Pancreas (tissue), 10 donors: ENCODE measurements at places on chromosomes 5 and 9. TPM values are rescaled to one million over a fixed set of nuclear protein-coding genes. Genes with fewer than 3 reads are reported as not detected.

The PCDHB12 gene
- total RNA-seq = 1.4 TPM

The PAXX gene
- total RNA-seq = 20.2 TPM

DNA sequence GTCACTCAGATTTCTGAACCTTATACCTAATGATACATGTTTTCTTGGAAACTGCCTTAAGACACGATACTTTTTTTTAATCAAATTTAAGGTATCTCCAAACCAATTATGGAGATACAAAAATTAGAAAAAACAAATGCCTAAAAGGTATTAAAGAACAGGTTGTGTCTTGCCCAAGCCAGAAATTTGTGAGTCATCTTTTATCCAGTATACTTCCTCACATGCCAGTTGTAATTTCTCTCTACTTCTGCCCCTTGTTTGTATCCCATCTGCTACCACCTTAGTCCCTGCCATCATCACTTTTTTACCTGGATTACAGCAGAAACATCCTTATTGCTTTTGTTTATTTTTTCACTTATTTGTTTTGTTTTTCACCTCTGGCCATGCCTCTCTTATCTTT lies 571.2 kb upstream of the DAB2 start:
- H3K36me3 ChIP-seq = no peaks in the 10 kb centered on the region
- no peaks in the 10 kb centered on the region for H3K4me1 ChIP-seq
- H3K4me3 ChIP-seq = no peak overlapping the region
- H3K27ac ChIP-seq = no peak overlapping the region
- no peak for DNase-seq

- H3K4me3 ChIP-seq = no peak overlapping the region
- DNase-seq = no peak
- H3K27me3 ChIP-seq = no peaks in the 10 kb centered on the region
- no peaks in the 10 kb centered on the region for H3K4me1 ChIP-seq
These were observed 94.2 kb downstream of the AGTPBP1 start for GRCh38 chr9:85647571-85647970.

- no peak for DNase-seq
- no peaks in the 10 kb centered on the region for H3K36me3 ChIP-seq
- H3K4me3 ChIP-seq = no peak overlapping the region
- peak overlapping the region; percentile 8 for H3K27ac ChIP-seq
- H3K27me3 ChIP-seq = no peaks in the 10 kb centered on the region
These were observed 34.1 kb downstream of the COL15A1 start for GRCh38 chr9:98977813-98978212.

GRCh38 chr5:9851458-9851857 lies 221.3 kb upstream of the TAS2R1 start:
- DNase-seq = no peak
- no peak overlapping the region for H3K4me3 ChIP-seq
- H3K27me3 ChIP-seq = no peaks in the 10 kb centered on the region
- H3K36me3 ChIP-seq = no peaks in the 10 kb centered on the region

DNA sequence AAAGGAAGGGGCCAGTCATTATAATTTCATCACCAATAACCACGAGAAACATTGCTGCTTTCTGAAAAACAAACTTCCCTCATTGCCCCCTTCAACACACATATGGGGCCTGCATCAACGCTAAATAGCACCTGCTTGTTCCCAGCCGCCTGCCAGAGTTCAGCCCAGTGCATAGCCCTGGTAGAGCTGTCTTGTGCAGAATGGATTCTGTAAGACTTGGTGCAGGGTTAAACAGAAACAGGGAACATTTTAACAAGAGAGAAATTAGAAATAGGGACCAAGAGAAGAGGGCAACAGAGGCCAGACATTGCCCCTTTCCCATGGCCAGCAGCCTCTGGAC lies 56.7 kb downstream of the UBE2QL1 start:
- H3K4me1 ChIP-seq = no peaks in the 10 kb centered on the region
- no peaks in the 10 kb centered on the region for H3K36me3 ChIP-seq
- no peaks in the 10 kb centered on the region for H3K27me3 ChIP-seq
- no peak for DNase-seq
- no peak overlapping the region for H3K4me3 ChIP-seq
- no peak overlapping the region for H3K27ac ChIP-seq
